ENCODE measurements at places on chromosomes 5 and 9.

DNA sequence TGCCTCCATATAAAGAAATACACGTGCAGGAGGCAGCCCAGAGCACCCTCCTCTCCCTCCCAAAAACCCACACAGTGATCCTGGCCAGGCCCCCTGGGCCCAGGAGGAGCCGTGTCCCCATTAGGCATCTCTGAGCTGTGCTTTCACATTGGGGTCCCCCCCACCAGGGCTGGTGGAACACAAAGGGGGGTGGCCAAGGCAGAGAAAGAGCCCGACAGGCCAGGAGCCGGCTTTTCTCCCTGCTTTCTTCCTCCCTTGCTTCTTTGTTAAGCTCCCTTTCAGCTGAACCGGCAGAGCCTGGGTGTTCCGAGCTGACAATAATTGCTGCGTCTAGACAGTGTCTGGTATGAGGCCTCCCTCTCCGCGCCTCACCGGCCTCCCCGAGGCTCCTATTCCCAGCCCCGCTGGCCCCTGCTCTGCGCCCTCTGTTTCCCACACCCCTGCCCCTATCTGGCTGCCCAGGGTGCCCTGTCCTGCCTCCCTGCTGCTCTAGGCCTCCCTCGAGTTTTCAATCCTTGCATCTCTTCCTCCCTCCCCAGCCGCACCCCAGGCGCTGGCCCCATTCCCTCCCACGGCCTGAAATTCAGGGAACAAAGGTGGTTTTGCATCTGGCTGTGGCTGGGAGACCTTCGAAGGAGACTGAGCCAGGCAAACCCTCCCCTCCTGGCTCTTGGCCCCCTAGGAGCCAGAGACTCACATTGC lies 120.6 kb downstream of the C9orf50 start:
- no peak for DNase-seq

DNA sequence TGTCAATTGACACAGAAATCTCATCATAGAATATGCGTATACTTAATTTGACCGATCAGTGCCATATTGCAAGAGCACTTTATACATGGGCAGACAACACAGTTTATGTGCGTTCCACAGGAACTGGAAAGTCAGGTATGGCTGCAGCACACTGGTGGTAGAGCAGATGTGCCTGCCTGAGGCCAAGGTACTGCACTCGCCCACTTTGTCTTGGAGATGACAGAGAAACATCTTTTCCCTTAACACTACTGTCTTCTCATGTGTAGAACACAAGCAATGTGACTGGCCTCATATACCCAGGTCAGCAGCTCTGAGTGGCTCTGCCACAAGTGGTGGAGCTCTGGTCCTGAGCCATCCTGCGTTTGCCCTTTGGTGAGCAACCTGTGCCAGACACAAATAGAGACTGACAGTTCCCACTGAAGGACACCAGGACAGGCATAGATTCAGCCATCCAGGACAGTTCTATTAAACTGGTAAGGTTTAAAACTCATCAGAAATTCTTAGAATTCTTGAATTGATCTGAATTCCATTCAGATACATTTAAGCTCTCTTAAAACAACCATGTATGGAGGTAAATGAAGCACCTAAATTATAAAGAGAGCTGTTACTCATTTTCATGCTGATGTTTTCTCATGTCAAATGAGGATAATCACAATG lies 21.0 kb upstream of the PPP2CA start:
- DNase-seq = no peak

- DNase-seq = peak; percentile 44
Observed at GRCh38 chr5:173789031-173789920, 98.9 kb upstream of the CPEB4 start.

DNA sequence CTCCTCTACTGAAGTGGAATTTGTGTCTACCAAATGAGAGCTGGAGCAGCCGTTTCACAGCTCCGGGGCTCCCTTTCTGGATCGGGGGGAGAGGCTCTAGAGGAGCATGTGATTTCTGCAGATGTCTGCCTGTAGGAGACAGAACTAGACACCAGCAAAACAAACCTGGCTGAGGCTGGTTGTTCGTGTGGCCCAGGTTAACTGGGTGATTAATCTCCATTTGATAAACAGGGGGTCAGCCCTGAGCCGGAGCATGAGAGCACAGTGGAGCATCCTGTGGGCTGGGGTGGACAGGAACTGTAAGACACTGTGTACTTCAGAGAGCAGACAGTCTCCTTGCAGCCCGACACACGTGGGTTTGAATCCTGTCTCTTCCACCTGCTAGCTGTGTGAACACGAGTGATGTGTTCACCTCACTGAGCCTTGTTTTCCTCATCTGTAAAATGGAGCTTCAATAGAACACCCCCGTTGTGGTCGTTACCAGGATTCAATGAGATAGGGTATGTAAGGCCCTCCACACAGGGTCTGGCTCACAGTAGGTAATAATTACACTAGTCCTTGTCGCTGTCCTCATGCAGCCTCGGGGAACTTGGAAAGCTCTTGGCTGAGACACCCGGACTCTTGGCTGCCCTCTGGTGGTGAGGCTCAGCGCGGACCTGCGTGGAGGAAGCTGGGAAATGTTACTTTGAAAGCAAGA lies 12.9 kb downstream of the CXCL14 start:
- peak; percentile 86 for DNase-seq

DNA sequence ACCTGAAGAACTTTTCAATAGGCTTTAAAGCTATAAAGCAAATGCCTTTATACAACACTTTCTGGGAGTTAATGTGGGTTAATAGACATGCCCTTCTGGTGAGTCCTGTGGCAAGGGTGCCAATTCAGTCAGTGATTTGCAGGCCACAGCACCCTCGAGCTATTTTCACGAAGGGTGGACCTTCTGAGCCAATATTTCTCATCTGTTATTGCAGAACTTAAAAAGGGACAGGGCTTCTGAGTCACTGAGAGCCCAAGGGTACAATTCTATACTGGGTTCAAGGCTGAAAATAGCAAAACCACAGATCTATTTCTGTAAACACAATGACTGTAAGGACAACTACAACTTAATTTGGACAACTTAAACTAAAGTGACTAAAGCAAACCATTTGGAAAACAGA lies 92.8 kb downstream of the GABRG2 start:
- DNase-seq = no peak

DNA sequence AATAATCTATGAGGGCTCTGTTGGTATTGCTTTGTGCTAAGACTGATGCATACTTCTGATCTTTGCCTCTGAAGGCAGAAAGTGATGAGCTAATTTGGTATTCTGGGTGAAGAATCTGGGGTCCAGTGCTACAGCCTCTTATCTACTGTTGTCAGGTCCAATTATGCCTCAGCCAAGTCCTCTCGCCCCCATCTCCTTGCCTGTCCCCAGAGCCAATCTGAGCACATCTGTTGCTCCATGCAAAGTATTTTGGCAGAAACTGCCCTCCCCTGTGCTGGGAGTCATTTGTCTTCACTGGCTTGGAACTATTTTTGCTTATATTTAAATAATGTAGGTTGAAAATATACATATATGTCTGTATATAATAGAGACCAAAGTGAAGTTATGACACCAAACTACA lies 23.4 kb downstream of the LSM11 start:
- DNase-seq = no peak

- DNase-seq = no peak
Observed at GRCh38 chr9:77585335-77585786, 62.8 kb downstream of the GNA14 start.

GRCh38 chr9:72680593-72681282 lies 159.3 kb downstream of the TMC1 start:
- no peak for DNase-seq

- DNase-seq = no peak
Observed at GRCh38 chr9:32292611-32293010, 91.8 kb upstream of the ACO1 start.

DNA sequence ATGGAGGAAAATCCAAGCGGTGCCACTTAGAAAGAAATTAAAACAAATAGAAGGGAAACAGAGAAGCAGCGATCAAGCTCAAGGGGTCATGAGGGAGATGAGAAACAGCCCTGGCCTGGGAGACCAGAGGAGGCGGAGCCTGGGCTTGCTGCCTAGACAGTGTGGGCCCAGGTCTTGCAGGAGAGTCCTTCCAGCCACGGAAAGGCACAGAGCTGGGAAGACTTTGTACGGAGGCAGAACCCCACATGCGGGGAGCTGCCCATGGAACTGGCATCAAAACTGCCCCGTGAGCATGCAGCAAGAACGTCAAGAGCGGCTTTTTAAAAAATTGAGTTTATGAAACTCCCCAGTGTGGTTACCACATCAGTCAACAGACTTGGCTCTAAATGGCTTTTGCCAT lies 119.4 kb downstream of the IRX1 start:
- DNase-seq = no peak

GRCh38 chr9:112789891-112790774 lies 39.6 kb downstream of the SNX30 start:
- no peak for DNase-seq

DNA sequence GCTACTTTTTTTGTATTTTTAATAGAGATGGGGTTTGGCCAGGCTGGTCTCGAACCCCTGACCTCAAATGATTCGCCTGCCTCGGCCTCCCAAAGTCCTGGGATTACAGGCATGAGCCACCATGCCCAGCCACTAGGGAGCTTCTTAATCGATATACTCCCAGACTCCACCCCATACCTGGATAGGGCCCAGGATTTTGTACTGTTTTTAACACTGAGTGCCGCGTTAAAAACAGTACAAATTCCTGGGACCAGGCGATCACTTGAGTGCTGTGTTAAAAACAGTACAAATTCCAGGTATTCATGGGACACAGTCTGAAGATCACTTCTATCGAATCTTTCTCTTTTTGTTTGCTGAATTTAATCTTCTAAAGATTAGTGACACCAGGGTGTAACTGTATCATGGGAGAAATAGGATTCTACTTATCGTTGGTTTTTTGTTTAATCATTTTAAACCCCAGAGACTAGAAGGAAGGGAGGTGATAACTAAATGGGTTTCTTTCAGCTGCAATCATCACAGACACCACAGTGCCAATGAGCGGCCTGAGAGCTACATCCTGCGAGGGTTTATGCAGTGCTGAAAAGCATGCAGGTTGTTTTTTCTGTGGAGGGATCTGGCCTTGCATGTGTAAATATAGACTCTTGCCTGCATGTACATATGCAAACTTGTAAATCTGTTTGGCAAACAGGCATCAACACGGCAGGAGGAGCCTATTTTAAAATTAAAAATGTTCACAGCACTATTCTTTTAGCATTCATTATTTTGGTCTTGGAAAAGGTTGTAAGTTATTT lies 303.8 kb upstream of the WWC1 start:
- DNase-seq = no peak

DNA sequence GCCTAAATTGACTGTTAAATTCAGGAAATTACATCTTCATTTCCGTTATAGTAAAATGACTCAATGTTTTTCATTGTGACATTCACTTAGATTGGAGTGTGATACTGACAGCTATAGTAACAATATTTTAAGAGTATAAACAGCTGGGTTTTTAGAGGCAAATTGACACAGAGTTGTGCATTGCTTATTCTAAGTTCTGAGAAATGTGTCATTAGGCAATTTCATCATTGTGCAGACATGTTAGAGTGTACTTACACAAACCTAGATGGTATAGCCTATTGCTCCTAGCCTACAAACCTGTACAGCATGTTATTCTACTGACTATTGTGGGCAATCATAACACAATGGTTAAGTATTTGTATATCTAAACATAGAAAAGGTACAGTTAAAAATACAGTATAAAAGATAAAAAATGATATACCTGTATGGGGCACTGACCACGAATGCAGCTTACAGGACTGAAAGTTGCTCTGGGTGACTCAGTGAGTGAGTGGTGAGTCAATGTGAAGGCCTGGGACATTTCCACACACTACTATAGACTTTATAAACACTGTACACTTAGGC lies 132.7 kb downstream of the PDE4D start:
- DNase-seq = peak; percentile 47

GRCh38 chr9:35749515-35750255 lies 598 bp downstream of the RGP1 start:
- peak; percentile 53 for DNase-seq

DNA sequence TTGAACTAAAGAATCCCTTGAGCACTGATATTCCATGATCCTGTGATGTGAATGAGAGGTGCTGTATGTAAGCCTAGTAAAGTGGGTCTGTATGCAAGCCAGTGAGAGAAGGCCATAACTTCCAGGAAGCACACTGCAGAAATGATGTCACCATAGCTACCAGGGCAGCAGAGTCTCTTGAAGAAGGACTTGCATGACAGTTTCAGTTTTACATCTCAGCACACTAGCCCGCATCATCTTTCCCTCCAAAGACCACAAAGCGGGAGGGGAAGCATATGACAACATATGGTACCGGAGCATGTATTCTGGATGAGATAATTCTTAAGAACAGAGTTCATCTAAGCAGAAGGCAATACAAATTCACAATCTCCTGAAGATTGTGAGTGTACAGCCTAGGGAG lies 37.6 kb upstream of the MAST4 start:
- peak; percentile 39 for DNase-seq

- no peak for DNase-seq
Observed at GRCh38 chr9:90795084-90795483, 6.5 kb upstream of the SYK start.

DNA sequence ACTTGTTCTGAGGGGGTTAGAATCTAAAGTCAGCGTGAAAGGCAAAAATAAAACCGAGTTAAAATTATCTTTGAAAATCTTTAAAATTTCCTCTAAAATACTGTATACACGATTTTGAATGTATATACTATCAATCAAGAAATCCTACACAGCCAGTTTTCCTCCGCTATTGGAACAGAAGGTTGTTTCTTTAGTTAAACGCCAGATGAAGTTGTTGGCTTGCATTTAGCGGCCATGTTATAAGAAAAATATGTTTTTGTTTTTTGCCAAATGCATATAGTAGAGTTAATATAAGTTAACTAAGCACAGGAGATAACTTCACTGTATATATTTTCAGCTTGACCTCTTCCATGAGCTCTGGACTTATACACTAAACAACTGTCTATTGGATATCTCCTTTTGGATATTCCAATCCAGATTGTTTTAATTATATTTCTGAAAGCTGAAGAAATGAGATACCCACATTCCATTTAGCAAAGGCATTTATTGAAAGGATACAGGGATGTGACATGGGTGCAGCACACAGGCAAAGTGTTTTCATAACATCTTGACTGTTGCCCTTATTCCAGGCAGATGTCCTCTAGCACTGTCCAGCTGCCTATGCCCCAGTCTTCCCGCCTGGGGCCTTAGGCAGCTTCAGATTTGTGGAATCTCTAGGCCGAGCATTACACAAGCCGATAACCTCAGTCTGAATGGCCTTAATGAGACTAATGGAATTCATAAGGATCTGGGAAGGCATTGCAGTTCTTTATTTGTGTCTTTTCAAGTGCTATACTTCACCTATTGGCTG lies 10.0 kb upstream of the ATG10 start:
- DNase-seq = no peak

- DNase-seq = no peak
Observed at GRCh38 chr5:7755958-7756357, 95.0 kb downstream of the CFAP90 start.

- no peak for DNase-seq
Observed at GRCh38 chr5:167814828-167815227, 476.6 kb upstream of the WWC1 start.

DNA sequence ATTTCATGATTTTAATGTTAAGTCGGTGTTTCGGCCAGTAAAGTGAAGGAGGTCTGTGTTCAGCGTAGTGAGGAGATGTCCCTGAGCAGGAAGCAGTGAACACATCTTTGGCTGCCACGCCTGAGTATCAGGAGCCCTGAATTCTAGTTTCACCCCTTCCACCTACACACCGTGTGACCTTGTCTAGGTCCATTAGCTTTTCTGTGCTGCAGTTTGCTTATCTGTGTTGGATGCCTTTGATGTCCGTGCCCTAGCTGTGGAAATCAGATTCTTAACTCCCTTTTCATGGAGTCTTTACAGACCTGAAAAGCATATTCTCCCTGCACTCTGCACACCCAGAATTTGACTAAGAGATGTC lies 601 bp downstream of the FBXO38 start:
- no peak for DNase-seq

GRCh38 chr9:111099199-111100008 lies 61.1 kb upstream of the LPAR1 start:
- no peak for DNase-seq
